ENCODE measurements at places on chromosomes 7 and 10.

GRCh38 chr10:68043030-68043429 is 32.1 kb downstream of the HERC4 start:
- peaks cover 3% of the 10 kb centered on the region for H3K4me1 ChIP-seq
- no peak overlapping the region for H3K4me3 ChIP-seq
- DNase-seq = no peak
- H3K27me3 ChIP-seq = no peaks in the 10 kb centered on the region
- H3K27ac ChIP-seq = no peak overlapping the region
- H3K36me3 ChIP-seq = peaks cover 5% of the 10 kb centered on the region

DNA sequence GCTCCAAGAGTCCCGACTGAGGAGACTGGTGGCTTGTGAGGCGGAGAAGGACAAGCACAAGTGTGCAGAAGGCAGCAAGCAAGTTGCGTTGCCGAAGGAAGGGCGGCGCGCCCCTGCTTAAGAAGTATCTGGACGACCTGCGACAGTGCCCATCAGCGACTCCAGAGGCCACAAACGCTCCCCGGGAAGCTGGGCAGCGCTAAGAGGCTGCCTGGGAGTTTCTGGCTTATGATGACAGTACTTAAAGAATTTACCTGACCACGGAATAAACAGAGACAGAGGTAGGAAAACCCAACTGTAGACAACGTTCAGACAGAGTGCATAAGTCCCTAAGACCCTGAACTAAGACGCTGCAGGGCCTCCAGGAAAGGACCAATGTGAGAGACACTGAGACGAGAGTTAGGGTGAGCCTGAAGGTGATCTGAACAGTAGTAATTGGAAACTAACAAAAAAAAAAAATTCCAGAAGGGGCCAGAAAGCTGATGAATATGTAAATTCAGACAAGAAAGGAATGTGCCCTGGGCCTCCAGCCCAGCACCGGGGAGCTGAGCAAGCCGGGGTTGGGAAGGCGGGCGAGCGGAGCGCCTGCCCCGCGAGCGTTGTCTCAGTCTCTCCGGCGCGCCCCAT is 1.0 kb downstream of the OSBPL3 start:
- H3K27ac ChIP-seq = no peak overlapping the region
- no peaks in the 10 kb centered on the region for H3K36me3 ChIP-seq
- H3K27me3 ChIP-seq = peaks cover 2% of the 10 kb centered on the region
- H3K4me3 ChIP-seq = peak overlapping the region; percentile 92
- peak; percentile 13 for DNase-seq

- H3K4me1 ChIP-seq = no peaks in the 10 kb centered on the region
- H3K27me3 ChIP-seq = no peaks in the 10 kb centered on the region
- DNase-seq = no peak
- H3K27ac ChIP-seq = no peak overlapping the region
- H3K36me3 ChIP-seq = no peaks in the 10 kb centered on the region
- no peak overlapping the region for H3K4me3 ChIP-seq
Observed at GRCh38 chr7:65937296-65937695, 44.7 kb downstream of the GUSB start.

DNA sequence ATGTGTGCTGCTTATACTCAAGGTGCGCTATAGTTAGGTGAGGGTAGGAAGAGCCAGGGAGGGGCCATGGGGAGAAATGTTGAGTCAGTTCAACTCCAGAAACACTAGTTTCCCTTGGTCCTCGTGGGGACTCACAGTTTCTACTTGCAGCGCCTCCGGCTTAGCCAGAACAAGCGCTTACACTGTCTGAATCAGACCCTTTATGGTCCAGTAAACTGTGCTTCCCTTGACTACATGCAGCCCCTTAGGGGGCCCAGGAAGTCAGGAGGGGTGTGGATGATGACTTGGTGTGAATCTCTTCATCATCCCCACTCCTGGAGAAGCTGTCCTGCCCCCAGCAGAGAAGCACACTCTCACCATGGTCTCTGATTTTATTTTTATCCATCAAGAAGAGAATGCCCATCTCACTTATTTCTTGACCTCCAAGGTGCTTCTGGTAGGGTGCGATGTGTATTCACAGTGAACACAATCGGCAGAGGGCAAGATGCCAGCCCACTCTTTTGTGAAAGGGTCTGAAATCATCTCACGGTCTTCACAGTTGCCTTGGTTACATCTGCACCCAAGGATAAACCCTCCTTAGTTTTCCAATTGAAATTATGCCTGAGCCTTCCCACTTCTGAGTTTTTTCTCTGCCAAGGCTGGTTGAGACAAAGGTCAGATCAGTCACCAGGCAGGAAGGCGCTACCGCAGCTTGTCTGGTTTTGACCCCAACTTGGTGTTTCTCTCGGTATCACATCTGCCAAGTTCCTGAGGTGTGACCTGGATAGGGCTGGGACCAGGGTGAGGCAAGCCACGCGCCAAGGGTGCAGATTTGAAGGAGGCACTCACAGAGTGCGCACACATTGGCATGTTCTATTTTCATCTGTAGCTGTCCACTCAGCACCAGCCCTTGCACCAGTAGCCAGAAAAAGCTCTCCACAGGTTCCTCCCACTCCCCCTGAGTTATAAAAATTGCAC is 62.7 kb upstream of the LRRC4 start:
- H3K4me1 ChIP-seq = no peaks in the 10 kb centered on the region
- no peak overlapping the region for H3K27ac ChIP-seq
- H3K36me3 ChIP-seq = peaks cover 43% of the 10 kb centered on the region
- peaks cover 15% of the 10 kb centered on the region for H3K27me3 ChIP-seq
- H3K4me3 ChIP-seq = peak overlapping the region; percentile 25

GRCh38 chr10:15482156-15482555 is 111.1 kb upstream of the FAM171A1 start:
- peaks cover 5% of the 10 kb centered on the region for H3K36me3 ChIP-seq
- no peak overlapping the region for H3K4me3 ChIP-seq
- H3K27me3 ChIP-seq = peaks cover 1% of the 10 kb centered on the region
- peaks cover 27% of the 10 kb centered on the region for H3K4me1 ChIP-seq

- peaks cover 6% of the 10 kb centered on the region for H3K27me3 ChIP-seq
- H3K27ac ChIP-seq = no peak overlapping the region
- no peaks in the 10 kb centered on the region for H3K4me1 ChIP-seq
- no peak overlapping the region for H3K4me3 ChIP-seq
- H3K36me3 ChIP-seq = peaks cover 11% of the 10 kb centered on the region
- no peak for DNase-seq
Observed at GRCh38 chr10:130378556-130379400, 242.6 kb downstream of the GLRX3 start.

DNA sequence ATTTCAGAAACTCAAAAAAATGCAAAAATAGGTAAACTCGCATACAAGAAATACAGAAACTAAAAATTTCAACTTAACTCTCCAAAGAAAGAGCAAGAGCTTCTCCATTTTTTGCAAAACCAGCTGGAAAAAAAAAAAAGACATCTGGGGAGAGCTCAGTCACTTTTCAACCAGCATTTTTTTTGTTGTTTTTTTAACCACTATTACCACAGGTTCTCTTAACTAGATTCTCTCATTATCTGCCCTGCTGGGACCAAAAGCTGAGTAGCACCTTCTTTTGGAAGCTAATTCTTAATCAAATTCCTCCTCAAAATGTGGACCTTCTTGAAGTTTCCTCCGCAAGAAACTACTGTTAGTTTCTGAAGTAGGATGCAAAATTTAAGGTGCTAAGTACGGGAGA is 14.2 kb downstream of the IGF2BP3 start:
- peaks cover 18% of the 10 kb centered on the region for H3K4me1 ChIP-seq
- H3K4me3 ChIP-seq = no peak overlapping the region
- H3K27ac ChIP-seq = no peak overlapping the region
- DNase-seq = no peak

GRCh38 chr10:92848441-92849233 is at the start of gene EXOC6:
Gene EXOC6, plus strand, starts transcription at chr10:92848520. Its CDS starts 14 bp downstream, at chr10:92848534.
- peaks cover 13% of the 10 kb centered on the region for H3K4me1 ChIP-seq
- H3K27ac ChIP-seq = peak within 1 kb of the TSS; percentile 58
- peak; percentile 75 for DNase-seq

DNA sequence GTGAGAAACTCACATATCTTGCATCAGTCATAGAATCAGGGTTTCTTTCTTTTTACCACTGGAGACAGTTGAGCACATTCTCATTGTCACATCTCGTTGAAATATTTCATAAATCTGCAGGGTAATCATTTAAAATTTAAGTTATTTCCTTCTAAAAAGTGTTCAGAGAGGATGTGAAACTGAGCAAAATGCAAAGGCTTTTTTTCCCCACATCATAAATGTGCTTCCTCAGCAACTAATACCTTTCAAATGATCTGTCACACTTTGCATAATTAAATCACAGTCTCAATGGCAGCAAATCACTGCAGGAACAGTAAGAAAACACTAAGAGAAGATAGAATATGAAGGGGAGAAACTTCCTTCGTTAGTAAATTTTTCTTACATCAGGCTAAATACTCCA is 187.5 kb downstream of the EVX1 start:
- no peaks in the 10 kb centered on the region for H3K36me3 ChIP-seq
- peaks cover 2% of the 10 kb centered on the region for H3K4me1 ChIP-seq
- no peak for DNase-seq
- no peak overlapping the region for H3K4me3 ChIP-seq
- no peak overlapping the region for H3K27ac ChIP-seq
- peaks cover 4% of the 10 kb centered on the region for H3K27me3 ChIP-seq

- peaks cover 43% of the 10 kb centered on the region for H3K36me3 ChIP-seq
- no peak for DNase-seq
- H3K4me1 ChIP-seq = peaks cover 3% of the 10 kb centered on the region
- peak overlapping the region; percentile 49 for H3K4me3 ChIP-seq
Observed at GRCh38 chr7:134946260-134946659, 40.0 kb upstream of the AGBL3 start.

DNA sequence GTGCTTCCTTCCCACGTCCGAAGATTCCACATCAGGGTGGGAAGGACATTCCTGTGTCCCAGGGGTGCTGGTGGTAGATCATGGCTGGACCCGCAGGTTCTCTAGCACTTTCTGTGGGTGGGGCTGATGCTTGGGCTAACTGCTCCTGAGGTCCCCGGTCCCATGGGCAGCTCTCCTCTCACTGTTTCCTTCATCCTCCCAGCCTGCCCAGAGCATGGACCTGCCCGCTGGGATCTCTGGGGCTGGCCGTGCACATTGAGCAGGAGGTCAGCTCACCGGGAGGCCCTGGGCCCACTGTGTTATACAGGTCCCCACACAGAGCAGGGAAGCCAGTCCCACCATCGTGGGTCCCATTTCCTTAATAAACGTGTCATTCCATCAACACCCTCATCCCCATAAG is 502.3 kb downstream of the TCERG1L start:
- DNase-seq = no peak
- H3K4me3 ChIP-seq = no peak overlapping the region
- no peaks in the 10 kb centered on the region for H3K4me1 ChIP-seq
- H3K36me3 ChIP-seq = no peaks in the 10 kb centered on the region
- no peak overlapping the region for H3K27ac ChIP-seq
- H3K27me3 ChIP-seq = peaks cover 5% of the 10 kb centered on the region

DNA sequence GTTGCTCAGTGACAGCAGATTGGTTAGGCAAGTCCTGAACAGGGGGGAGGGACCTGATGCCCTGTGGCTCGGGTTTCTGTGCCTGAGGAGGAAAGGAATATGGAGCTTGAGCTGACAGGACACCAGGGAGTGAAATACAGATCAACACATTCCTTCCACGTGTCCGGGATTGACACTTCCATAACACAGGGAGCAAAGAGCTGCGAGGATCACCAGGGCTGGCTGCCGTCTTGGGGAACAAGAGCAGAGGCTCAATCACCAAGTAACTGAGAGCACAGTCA is 36.7 kb upstream of the EFCAB10 start:
- peaks cover 17% of the 10 kb centered on the region for H3K36me3 ChIP-seq
- peaks cover 19% of the 10 kb centered on the region for H3K4me1 ChIP-seq
- peaks cover 9% of the 10 kb centered on the region for H3K27me3 ChIP-seq
- H3K4me3 ChIP-seq = no peak overlapping the region
- no peak for DNase-seq

DNA sequence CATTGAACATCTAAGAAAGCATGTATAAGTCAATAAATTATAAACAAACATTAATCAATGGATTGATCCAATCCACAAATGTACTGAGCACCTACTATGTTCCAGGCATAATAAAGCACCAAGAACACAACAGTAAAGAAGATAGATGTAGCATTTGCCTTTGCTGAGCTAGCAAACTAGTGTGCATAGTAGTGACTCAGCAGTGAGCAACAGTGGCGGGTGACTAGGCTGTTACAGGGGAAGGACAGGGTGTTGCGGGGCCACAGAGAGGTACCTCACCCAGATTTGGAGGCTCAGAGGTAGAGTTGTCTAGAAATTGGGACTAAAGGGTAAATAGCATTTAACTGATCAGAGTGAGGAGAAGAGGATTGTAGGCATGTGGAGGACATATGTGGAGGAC is 83.6 kb downstream of the NXPH1 start:
- no peaks in the 10 kb centered on the region for H3K27me3 ChIP-seq
- H3K36me3 ChIP-seq = no peaks in the 10 kb centered on the region
- H3K4me3 ChIP-seq = no peak overlapping the region
- no peaks in the 10 kb centered on the region for H3K4me1 ChIP-seq
- H3K27ac ChIP-seq = no peak overlapping the region

DNA sequence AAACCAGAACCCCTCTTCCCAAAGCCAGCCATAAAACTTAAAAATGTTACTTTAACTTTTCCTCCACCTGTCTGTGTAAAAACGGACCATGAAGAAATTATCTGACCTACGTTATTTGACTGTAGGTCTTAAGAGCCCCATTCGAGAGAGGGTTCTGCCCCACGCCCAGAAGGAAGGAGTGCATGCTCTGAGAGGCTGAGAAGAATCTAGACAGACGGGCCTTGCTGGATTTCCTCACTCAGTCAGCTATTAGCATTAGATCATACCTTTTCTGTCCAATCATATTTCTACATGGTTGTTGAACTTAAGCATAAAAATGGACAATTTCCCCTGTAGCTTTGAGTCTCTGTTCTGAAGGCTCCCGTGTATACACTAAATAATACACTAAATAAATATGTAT is 38.1 kb upstream of the WDR11 start:
- DNase-seq = no peak
- peaks cover 8% of the 10 kb centered on the region for H3K4me1 ChIP-seq
- no peak overlapping the region for H3K4me3 ChIP-seq
- no peaks in the 10 kb centered on the region for H3K36me3 ChIP-seq
- H3K27me3 ChIP-seq = peaks cover 2% of the 10 kb centered on the region

- peaks cover 29% of the 10 kb centered on the region for H3K36me3 ChIP-seq
- peak overlapping the region; percentile 29 for H3K4me3 ChIP-seq
- DNase-seq = no peak
- H3K27me3 ChIP-seq = peaks cover 3% of the 10 kb centered on the region
Observed at GRCh38 chr7:75888464-75889222, 9.8 kb downstream of the RHBDD2 start.

- H3K36me3 ChIP-seq = peaks cover 9% of the 10 kb centered on the region
- no peak overlapping the region for H3K27ac ChIP-seq
- peaks cover 9% of the 10 kb centered on the region for H3K4me1 ChIP-seq
- peaks cover 3% of the 10 kb centered on the region for H3K27me3 ChIP-seq
- DNase-seq = no peak
Observed at GRCh38 chr7:158997110-158997453, 140.7 kb downstream of the DYNC2I1 start.
